Stimulated activated CD4-positive, alpha-beta T cell treated with anti-CD3 and anti-CD28 coated beads, Interleukin-15, amount 100 ng/mL, for 1 hour (primary cell): ENCODE measurements at places on chromosomes 5 and 9.

DNA sequence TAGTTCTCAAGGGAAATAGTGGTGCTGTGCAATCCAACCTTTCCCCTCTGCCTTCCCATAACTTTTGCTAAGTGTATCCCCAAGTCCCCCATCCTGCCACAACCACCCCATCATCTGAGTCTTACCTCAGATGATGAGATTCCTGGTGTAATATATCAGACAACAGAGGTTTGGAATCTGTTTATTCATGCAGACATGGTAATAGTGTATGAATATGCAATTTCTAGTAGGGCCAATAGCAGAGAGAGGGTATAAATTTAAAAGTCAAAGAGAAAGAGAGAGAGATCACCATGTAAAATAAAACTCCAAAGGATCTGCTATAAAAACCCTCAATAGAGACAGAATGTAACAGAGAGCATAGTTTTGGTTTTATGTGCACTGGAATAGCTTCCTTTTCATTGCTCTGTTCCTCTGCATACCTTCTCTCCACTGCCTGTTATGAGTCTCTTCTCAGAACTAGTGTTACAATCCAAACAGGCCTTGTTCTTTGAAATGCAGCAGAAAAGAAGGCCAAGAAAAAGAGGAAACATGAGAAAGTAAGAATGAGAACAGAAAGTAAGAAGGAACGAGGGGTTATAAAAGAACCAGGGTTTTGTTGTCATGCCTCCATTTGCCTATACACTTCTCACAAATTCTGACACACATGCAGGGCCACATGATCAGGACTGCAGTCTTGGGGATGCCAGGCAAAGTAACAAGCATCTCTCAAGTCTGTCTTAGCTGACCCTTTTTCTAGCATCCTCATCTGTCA lies 278.0 kb downstream of the CETN3 start:
- DNase-seq, result no peak

DNA sequence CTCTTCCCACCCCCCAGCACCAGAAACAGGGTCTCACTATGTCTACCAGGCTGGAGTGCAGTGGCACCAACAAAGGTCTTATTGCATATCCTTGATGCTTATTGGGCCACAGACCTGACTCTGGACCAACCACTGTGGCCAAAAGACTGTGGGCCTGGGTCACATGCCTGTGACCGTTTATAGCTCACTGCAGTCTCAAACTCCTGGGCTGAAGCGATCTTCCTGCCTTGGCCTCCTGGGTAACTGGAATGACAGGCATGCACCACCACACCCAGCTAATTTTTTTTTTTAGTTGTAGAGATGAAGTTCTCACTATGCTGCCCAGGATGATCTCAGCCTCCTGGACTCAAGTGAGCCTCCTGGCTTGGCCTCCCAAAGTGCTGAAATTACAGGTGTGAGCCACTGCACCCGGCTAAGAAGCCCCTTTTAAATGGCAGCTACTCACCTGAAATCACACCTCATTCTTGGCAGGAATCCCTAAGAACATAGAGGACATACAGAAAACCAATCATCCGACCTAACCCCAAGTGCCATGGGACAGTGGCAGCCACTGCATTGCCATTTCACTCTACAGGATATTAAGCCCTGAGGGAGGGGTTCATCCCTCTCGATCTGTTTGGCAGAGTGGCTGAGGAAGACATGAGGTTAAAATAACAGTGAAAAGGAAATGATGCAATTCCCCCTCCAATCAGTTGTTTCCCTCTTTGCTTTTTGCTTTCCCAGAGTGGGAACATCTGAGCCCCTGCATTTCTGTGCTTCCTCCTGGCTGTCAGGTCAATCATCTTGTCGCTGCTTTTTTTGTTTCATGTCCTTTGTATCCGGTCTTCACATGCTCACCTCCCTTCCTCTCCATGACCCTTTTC lies 74.6 kb downstream of the LRRC70 start:
- no peak for DNase-seq

DNA sequence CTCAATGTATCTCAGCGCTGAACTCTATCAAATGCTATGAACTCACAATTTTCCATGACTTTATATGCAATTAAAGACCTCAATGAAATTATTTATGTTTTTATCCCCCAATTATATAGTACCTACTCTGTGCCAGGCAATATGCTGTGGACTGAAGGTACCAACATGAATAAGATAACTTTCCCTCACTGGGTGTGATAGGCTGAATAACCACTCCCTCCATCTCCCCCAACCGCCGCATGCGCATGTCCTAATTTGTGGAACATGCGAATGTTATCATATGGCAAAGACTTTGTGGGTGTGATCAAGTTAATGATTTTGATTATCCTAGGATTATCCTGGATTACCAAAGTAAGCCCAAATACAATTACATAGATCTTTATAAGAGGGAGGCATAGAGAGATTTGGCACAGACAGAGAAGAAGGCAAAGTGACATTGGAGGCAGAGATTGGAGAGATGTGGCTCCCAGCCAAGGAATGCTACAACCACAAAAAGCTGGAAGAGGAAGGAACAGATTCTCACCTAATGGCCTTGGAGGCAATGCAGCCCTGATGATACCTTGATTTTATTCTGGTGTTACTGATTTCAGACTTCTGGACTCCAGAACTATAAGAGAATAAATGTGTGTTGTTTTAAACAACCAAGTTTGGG lies 149.1 kb upstream of the VCAN start:
- DNase-seq, result no peak

DNA sequence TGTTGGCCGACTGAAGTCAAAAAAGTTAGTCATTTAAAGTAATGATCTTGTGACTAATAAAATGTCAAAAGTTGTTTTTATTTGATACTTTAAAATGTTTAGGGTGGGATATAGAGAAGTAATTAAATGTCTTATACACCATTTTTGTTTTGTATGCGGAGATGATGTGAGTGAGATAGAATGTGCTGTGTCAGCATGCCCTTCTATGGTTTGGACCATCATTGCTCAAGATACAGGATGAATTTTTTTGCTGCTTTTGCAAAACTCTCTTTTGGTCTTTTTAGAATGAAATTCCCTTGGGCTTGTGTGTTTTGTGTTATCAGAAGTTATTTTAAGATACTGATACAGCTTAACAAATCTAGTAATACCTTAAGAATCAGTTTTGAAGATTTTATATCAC lies 12.5 kb downstream of the SRFBP1 start:
- no peak for DNase-seq

DNA sequence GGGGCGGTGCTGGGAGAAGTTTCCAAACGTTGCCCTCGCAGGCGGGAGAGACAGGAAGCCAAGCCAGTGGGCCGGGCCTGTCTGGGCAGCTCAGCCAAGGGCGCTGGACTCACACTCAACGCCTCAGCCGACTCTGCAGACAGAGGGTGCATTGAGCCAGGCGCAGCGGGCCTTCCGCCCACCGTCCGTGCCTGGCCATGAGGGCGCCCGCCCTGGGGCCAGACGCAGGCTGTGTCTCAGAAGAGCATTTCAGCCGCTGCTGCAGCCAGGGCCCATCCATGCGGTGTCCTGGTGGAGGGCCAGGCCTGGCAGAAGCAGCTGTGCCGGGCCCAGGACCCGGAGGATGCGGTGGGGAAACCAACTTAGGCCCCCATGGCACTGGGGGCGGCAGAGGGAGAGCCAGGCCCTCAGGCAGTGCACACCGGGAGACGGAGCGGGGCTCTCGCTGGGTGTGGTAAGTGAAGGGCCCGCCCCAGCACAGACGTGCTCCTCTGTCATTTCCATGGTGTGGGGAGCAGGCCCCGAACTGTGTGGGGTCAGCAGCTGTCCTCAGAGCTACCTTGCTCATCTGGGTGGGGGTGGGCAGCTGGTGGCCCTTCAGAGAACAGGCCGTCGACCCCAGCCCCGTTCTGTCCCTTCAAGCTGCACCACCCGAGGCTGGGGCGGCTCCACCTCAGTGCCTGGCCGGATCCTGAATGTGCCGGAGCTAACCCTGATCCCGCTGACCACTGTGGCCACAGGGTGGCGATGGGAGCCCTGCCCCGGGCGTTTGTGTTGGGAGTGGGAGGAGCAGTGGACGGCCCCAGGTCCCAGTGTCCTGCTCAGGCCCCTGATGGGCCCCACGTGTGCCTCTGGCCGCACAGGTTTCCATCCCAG lies 18.0 kb downstream of the DNLZ start:
- no peak for DNase-seq

- no peak for DNase-seq
Measured at GRCh38 chr5:170075696-170076095, 30.0 kb upstream of the FOXI1 start.

DNA sequence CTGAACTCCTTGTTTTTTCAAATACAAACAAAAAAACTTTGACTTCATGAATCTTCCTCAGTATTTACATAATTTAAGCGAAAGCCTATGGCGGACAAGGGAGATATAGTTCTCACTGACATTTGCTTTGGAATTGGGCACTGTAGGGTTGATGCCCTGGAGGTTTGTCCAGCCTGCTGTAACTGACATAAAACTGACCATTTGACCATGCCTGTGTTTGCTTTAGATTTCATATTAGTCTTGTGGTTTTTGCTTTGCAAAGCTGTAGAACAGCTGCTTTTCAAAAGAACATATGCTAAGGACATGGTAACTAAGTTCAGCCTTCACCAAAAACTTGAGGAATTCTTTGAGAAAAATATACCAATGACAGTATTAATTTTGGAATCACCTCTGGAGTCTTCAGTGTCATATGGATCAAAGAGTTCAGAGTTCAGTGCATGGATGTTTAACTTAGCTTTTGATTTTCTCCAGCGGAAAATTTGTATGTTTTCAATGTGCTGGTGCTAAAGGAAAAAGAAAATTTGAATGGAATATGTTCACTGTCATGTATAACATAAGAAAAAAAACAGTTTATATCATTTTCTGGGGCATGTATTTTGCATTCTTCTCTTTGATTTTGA lies 1013.1 kb downstream of the NR2F1-AS1 start:
- no peak for DNase-seq

- no peak for DNase-seq
Measured at GRCh38 chr5:153672347-153673090, 182.0 kb downstream of the GRIA1 start.

DNA sequence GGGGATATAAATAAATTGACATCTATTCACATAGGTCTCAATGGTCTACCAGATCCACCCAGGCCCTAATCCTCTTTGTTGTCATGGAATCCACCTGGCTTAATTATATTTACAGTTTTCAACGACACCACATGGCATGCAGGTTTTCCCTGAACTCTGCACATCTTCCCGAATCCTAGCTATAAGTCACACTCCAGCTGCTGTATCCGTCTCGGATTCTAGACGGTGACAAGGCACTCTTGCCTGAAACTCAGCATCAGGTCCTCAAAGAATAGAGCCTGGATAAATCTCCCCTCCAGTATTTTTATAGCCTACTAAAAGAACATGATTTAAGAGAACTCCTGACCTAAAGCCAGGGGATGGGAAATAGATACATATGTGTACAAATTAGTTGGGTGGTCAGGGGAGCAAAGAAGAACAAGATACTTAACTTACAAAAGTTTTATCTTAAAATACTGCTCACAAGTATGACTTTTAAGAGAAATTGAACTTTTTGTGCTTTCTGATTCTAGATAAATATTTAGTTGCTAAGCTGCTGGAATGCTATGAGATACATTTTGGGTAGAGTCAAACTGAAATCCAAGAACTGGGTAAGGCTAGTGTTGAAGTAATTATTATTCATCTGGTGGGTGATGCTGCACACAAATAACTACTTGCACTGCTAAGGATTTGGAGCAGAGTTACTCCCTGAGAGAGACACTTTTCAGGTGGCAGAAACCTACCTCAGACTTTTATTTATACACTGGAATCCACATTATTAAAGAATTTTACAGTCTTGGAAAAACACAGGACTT lies 187.3 kb downstream of the EFNA5 start:
- no peak for DNase-seq

DNA sequence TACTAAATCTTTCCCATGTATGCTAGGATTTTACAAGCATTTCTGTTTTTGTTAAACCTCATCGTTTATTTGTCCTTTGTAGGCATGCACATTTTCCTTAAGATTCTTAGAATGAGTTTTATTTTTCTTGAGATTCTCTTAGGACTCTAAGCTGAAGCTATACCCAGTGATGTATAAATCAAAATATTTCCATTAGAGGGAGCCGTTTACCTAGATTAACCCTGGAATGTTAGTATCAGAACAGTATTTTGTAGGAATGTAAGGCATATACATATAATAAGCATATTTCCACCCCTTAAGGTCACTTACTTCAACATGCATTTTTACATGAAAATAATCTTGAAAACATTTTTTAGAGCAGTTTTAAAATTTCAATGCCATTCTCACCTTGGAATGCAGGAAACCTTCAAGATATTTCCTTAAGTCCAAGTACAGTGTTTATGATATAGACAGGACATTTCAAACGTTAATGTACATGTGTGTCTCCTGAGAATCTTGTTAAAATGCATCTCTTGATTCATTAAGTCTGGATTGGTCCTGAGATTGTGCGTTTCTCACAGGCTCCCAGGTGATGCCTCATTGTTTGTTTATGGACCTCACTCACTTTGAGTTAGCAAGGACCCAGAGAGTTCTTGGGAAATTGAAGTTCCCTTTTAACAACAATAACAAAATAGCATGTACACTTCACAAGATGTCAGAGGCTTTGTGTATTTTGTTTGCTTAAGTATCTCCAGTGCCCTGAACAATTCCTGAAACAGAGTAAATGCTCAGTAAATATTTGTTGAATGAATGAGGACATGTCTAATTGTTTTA lies 34.9 kb upstream of the FCHO2 start:
- DNase-seq, result no peak

DNA sequence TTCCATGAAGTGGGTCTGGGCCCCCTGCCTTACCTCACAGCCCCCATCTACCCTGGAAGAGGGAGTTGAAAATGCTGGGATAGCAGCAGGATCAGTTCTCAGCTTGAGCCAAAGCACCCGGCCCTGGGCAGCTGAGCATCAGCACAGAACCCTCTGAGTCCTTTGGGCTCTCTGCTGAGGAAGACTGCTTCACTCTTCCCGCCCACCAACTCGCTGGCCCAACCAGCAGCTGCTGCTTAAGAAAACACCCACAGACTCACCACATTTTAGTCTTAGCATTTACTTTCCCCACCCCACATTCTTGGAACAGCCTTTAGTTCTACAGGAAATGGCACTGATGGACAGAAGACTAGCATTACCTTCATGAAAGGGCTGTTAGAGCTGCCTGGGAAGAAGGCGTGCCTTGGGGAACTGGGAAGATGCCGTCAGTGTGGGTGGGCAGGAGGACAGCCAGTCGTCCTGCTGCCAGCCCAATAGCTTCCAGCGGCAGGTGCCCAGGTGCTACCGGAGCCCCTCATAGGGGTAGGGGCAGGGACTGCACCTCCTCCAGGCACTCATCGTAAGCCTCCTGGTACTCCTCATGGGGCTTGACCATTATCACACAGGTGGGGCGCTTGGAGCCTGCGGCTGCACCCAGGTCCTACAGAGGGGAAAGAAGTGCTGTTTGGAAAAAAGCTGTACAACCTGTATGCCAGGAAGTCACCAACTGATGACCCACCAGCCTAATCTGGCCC lies 4.3 kb downstream of the NHP2 start:
- DNase-seq, result no peak

GRCh38 chr5:164148292-164148691 lies 642.9 kb downstream of the MAT2B start:
- DNase-seq, result no peak

DNA sequence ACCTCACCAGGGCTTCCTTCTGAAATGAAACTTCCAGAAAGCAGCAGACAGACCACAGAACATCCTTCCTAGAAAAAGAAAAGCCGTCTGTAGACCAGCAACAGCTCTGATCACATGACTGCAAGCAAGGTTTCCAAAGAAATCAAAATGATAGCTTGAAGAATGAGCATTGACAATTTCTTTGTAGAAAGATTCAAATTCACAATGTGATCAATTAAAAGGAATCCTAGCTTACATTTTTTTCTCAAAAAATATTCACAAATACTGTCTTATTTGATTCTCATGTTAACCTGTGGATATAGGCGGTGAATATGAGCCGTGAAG lies 144.9 kb downstream of the MTX3 start:
- no peak for DNase-seq
